ENCODE measurements at places on chromosomes 6 and 20.

GRCh38 chr6:159594750-159595117, 98.3 kb downstream of the SOD2 start:
- no peak for DNase-seq

DNA sequence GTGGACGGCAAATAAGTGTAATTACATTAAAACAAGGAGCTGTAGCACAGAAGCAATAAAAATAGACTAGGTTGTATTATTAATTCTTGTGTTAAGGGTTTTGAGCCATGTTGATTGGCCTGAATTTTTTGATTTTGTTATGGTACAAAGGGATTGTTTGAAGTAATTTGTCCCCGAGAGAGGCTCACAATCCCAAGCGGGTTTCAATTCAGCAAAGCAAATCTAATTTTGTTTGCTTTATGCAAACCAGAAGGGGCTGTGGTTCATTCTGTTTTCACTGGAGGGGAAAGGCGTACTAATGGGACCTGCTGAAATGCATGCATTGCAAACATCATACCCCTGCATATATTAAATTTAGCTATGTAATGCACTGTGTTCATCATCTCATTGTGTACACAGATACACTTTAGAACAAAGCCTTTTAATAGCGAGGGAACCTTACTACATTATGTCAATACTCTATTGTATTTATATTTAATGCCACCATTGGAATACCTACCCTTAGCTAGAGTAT, 379.5 kb upstream of the POU3F2 start:
- DNase-seq = no peak

DNA sequence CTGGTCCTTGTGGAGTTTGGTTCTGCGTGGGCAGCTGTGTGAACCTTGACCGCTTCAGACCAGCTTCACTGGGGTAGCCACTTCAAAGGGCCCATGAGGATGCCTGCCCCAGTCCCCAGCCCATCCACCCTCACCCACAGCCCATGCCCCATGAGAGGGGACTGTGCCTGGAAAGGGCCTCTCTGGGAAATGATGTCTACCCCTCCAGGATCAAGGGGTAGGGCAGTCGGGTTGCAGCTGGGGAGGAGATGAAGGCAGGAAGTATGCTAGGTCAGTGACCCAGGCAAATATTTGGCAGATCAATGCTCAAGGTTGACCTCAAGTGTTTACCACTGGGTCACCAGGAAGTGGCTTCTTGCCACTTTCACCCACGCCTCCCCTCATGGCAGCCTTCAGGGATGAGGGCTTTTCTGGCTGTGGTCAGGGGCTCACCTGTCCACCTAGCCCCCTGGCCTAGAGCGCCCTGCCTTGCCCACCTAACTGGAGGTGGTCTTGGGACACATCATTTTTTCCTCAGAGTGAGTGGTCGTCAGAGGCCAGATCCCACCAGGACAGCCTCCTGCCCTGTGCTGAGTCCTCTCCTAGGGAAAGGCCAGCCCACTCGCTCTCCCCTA, 109.5 kb downstream of the SNX5 start:
- DNase-seq = no peak

DNA sequence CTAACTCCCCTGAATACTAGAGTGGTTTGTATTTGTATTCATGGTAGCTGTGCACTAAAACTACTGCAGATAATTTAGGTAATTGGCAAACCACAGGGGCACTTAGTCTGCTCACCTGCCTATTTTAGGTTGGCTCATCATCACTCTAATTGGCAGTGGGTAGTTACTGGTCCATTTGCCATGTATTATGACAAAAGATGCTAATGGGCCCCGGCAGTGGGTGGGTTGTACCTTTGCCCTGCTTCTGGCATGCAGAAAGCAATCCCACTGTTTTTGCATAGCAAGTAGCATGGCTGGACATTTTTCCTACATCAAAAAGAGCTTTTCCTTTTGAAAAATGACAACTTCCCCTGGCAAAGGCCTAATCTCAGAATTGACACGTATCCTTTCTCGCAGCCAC, 741.4 kb upstream of the MAP3K7 start:
- DNase-seq = no peak

- no peak for DNase-seq
Measured at GRCh38 chr6:21003780-21004541, 469.7 kb downstream of the CDKAL1 start.

DNA sequence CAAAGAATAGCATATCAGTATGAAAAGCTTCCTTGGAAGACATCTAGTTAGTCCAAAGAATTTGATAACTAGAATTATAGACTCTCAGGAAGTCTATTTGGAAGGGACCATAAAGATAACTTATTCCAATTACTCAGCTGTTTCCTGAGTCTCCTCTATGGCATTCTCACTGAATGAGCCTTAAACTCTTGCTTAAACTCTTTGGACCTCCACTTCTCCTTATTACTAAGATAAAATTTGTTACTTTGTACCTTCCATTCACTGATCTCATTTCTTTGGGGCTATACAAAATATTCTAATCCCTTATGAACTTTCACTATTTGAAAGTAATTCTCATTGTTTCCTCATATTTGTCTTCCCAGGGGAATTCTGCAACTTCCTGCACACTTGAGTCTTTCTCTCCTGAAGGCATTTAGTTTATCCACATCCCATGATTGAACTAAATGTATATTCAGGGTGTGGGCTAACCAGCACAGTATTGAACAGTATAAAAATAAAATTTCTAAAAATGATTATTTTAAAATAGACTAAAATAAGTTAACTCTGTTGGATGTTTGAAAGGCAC, 67.1 kb upstream of the NOTCH4 start:
- no peak for DNase-seq

DNA sequence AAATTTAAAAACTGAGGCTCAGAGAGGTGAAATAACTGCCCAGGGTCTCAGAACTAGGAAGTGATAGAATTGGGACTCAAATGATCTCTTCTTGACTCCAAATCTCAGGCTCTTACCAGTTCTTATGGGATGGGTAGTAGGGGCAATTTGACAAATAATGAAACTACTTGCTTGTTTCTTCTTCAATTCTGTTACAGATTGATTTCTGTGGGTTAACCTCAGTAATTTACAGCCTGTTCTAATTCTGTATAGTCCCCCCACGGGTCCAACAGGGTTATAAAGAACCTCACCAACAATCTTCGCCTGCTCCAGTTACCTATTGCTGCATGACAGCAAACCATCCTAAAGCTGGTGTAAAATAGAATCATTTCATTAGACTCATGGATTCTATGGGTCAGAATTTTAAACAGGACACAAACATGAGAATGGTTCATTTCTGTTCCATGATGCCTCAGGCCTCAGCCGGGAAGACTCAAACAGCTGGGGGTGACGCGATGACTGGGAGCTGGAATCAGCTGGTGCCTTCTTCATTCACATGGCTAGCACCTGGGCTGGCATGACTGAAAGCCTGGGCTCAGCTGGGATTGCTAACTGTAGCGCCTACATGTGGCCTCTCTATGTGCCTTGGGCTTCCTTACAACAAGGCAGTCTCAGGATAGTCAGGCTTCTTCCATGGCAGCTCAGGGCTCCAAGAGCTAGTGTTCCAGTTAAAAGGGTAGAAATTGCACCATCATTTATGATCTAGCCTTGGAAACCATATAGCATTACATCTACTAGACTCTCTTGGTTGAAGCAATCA, 6.6 kb upstream of the WFDC2 start:
- DNase-seq = no peak

DNA sequence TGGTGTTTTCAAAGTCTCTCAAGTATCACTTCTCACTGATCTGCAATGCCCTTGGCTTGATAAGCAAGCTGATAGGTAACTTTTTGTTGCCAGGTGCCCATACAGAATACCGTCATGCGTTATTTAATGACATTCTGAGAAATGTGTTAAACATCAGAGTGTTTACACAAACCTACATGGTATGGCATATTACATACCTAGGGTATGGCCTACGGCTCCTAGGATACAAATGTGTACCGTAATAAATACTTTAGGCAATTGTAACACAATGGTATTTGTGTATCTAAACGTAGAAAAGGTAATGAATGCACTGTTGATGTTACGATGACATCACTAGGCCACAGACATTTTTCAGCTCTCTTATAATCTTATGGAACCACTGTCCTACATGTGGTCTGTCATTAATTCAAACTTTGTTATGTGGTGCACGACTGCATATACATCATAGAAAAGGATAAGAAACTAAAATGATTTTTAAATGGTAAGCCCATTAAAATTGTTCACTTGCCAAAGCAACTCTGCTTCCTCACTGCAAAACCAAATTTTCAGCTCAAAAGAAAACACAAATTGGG, 35.7 kb downstream of the CSNK2A1 start:
- DNase-seq = no peak

DNA sequence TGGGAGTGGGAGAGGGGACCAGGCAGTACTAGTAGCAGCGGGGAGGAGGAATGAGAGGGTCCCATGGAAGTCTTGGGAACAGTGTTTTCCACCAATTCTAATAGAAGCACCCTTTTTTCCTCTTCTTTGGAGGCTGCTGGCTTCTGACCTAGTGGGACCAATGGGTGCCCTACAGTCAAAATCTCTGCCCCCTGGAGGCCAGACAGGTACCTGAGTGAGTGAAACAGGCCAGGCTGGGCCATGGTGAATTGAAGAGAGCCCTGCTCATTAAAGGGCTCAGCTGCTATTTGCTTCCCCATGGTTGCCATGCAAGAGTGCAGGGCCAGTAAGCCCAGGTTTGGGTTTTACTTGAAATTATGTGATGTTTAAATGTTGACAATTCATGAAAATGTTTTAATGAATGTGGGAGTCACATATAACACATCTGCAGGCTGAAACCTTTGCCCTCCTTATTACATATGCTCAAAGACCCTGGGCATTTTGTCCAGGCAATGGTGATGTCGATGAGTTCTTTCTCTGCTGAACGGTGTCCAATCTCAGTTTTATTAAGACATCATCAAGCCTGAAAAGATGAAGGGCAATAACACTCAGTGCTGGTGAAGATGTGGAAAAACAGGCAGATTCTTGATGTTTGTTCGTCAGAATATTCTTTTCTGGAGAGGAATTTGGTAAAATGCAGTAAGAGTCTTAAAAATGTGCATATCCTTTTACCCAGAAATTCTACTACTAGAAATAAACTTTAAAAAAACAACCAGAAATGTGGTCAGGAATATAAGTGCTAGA, 42.3 kb upstream of the OCSTAMP start:
- no peak for DNase-seq

DNA sequence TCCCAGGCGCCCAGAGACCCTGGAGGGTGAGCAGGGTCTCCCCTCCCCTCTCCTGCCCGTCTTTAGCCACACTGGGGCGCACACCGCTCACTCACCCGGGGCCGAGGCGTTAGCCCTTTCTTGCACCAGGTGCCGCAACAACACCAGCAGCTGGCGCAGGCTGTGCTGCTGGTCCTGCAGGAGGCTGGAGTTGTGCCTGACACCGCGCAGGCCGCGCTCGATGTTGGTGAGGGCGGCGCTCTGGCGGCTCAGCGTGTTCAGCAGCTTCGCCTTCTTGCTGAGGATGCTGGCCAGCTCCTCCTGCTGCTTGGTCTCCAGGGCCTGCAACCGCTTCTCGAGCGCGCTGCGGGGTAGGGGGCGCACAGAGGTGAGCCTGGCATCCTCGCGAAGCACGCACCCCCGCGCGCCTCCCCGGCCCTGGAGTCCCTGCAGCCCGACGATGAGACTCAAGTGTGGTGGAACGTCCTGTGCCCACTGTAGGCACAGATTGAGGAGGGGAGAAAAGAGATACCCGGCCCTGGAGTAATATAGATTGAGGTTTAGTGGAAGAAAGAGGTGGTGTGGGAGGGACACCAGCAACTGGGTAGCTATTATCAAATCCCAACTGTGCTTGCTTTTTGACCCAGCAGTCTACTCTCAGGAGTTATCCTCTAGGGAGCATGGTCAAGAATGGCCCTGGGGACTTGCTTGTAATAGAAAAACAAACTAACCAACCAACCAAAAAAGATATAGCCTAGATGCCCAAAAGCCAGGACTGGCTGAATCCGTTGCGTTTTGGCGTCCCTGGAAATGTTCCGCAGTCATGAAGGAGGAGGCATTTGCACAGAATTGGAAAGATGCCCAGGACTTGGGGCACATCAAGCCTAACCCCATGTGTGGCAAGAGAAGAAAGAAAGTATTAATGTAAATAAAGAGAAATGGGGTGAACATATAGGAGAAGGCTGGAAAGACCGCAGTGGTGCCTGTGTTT, 30.9 kb downstream of the ANGPT4 start:
- DNase-seq = no peak
